ENCODE measurements at places on chromosomes 1 and 21. TPM values are rescaled to one million over a fixed set of nuclear protein-coding genes. Genes with fewer than 3 reads are reported as not detected.

GRCh38 chr21:29490016-29490415, 191.3 kb downstream of the BACH1 start:
- DNase-seq: no peak
- H3K4me3 ChIP-seq: no peak overlapping the region
- no peaks in the 10 kb centered on the region for H3K27me3 ChIP-seq
- no peaks in the 10 kb centered on the region for H3K36me3 ChIP-seq
- no peaks in the 10 kb centered on the region for H3K4me1 ChIP-seq

DNA sequence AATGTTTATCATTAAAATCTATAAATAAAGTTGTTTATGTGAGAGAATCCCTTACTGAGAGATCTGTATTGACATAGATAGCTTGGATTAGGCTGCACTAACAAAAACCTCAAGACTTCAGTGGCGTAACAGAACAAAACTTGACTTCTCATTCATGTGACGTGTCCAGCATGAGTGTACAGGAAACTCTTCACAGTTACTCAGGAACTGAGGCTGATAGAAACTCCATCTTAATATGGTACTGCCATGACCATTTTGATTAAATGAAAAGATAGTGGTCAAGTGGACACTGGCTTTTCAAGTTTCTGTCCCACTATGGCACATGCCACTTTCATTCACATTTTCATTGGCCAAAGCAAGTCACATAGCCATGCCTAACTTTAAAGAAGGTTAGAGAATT, 3.7 kb downstream of the ST3GAL3 start:
- no peaks in the 10 kb centered on the region for H3K36me3 ChIP-seq
- H3K27ac ChIP-seq: no peak overlapping the region
- DNase-seq: no peak
- peaks cover 16% of the 10 kb centered on the region for H3K4me1 ChIP-seq
- H3K4me3 ChIP-seq: no peak overlapping the region

- H3K27ac ChIP-seq: no peak overlapping the region
- no peak overlapping the region for H3K4me3 ChIP-seq
- H3K36me3 ChIP-seq: no peaks in the 10 kb centered on the region
- no peaks in the 10 kb centered on the region for H3K27me3 ChIP-seq
Measured at GRCh38 chr1:161994175-161994668, 29.4 kb downstream of the OLFML2B start.

GRCh38 chr1:112505400-112505785, 3.4 kb upstream of the WNT2B start:
- peaks cover 17% of the 10 kb centered on the region for H3K27me3 ChIP-seq
- no peak overlapping the region for H3K4me3 ChIP-seq
- H3K27ac ChIP-seq: no peak overlapping the region
- H3K36me3 ChIP-seq: no peaks in the 10 kb centered on the region
- H3K4me1 ChIP-seq: peaks cover 5% of the 10 kb centered on the region

DNA sequence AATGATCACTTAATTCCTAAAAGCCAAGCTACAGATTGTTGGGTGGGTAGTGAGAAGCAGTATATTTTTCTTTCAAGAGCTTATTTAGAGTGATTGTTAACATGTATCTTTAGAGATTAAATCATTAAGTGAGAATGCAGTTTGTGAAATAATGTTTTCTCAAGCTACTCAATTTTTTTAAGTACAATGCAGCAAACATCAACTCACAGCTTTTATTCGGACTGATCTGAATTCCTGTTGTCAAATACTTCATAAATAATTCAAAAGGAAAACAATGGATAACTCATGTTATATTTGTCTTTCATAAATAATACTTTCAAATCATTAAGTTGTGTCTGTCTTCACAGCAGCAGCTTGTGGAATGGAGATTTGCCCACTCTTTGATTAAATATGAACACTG, 271.1 kb upstream of the DEPDC1 start:
- H3K4me1 ChIP-seq: no peaks in the 10 kb centered on the region
- DNase-seq: no peak
- H3K27me3 ChIP-seq: no peaks in the 10 kb centered on the region
- no peaks in the 10 kb centered on the region for H3K36me3 ChIP-seq

- H3K27ac ChIP-seq: no peak overlapping the region
- DNase-seq: no peak
- no peaks in the 10 kb centered on the region for H3K36me3 ChIP-seq
- no peak overlapping the region for H3K4me3 ChIP-seq
Measured at GRCh38 chr1:214429951-214430770, 121.2 kb downstream of the PTPN14 start.

DNA sequence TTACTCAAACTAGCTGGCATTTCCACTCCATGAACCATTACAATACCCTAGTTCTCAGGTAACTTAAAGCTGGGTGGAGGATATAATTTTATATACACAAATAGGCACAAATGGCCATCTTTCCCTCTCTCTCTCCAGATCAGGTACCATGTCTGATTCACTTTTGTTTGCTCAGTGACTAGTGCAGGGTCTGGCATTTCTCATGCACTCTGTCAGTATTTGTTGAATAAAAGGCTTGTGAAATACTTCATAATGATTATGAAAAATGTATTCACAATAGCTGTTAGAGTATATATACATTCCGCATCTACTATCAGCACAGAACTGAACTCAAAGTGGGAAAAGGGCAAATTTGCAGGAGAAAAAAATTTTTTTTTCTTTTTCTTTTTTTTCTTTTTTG, 510.2 kb upstream of the USP24 start:
- H3K36me3 ChIP-seq: no peaks in the 10 kb centered on the region
- H3K27me3 ChIP-seq: no peaks in the 10 kb centered on the region
- no peak for DNase-seq
- no peak overlapping the region for H3K27ac ChIP-seq
- no peaks in the 10 kb centered on the region for H3K4me1 ChIP-seq
- H3K4me3 ChIP-seq: no peak overlapping the region

Gene OR2C3
- total RNA-seq: not detected

Gene PLA2G5
- total RNA-seq: not detected

Gene GUCA2B
- not detected for total RNA-seq

DNA sequence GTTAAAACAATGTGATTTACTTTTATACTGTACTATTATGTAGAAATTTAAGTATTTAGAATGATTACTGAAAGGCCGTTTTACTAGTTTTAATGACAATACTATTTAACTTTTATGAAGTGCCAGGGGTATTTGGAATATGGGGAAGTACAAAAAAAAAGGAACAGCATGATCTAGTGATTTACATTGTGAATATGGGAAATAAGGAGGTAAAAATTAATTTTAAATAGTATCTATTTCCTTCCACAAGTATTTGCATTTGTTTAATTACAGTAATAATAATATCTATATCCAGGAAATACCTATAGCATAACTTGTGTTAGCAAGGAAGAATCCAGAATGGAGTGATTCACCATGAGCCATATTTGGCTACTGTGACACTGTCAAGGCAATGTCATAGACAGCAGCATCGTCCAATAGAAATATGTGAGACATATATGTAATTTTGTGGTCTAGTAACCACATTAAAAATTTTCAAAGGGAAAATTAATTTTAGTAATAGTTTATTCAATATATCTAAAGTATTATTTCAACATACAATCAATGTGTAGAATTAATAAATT, 22.0 kb downstream of the CNST start:
- DNase-seq: no peak
- H3K4me3 ChIP-seq: no peak overlapping the region
- H3K27ac ChIP-seq: no peak overlapping the region
- H3K27me3 ChIP-seq: no peaks in the 10 kb centered on the region
- peaks cover 11% of the 10 kb centered on the region for H3K4me1 ChIP-seq

GRCh38 chr1:234230414-234230862, 142.8 kb upstream of the COA6 start:
- no peak overlapping the region for H3K27ac ChIP-seq
- no peaks in the 10 kb centered on the region for H3K36me3 ChIP-seq
- peaks cover 21% of the 10 kb centered on the region for H3K27me3 ChIP-seq
- no peaks in the 10 kb centered on the region for H3K4me1 ChIP-seq

DNA sequence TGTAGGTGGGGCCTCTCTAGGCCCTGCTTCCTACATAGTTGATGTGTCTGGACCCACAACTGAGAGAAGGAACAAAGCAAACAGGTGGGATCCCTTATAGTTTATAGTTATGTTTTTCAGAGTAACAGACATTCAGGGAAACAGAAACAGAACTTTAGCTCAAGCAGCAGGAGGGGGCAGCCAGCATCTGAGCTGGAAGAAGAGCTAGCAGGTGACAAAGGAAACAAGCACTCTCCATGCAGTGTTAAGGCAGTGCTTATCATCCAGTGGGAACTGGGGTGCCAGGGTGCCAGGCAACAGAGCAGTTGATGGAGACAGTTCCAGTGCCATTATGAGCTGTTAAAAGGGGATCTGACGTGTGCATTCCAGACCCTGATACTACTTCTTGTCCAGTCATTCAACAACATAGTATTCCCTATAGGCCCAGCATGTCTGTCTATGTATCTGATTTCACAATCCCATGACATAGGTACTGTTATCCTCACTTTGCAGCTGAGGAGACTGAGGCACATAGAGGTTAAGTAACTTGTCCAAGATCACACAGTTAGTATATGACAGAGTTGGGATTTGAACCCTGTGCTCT, 13.5 kb downstream of the HIVEP3 start:
- H3K27me3 ChIP-seq: no peaks in the 10 kb centered on the region
- H3K4me3 ChIP-seq: no peak overlapping the region

DNA sequence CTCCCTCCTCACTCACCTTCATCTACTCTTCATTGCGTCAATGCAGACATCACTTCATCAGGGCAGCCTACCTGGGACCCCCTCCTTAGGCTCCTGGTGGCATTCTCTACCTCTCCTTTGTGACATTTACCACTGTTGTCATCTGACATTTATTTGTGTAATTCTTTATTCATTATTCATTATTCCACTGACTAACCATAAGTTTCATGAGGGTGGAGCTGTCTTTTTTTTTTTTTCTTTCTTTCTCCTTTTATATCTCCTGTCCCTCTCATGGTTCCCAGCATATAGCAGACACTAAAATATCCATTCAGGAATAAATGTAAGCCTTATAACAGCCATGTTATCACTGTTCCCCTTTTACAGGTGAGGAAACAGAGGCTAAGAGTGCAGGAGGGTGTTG, 126.8 kb downstream of the KAZN start:
- no peaks in the 10 kb centered on the region for H3K36me3 ChIP-seq
- no peak overlapping the region for H3K27ac ChIP-seq
- DNase-seq: no peak
- H3K4me1 ChIP-seq: no peaks in the 10 kb centered on the region
- H3K27me3 ChIP-seq: peaks cover 11% of the 10 kb centered on the region
- no peak overlapping the region for H3K4me3 ChIP-seq

All from T-cell (primary cell).